Stimulated activated CD4-positive, alpha-beta T cell treated with anti-CD3 and anti-CD28 coated beads, Interleukin-15, amount 100 ng/mL, for 48 hours (primary cell): ENCODE measurements at places on chromosomes 16 and 17.

DNA sequence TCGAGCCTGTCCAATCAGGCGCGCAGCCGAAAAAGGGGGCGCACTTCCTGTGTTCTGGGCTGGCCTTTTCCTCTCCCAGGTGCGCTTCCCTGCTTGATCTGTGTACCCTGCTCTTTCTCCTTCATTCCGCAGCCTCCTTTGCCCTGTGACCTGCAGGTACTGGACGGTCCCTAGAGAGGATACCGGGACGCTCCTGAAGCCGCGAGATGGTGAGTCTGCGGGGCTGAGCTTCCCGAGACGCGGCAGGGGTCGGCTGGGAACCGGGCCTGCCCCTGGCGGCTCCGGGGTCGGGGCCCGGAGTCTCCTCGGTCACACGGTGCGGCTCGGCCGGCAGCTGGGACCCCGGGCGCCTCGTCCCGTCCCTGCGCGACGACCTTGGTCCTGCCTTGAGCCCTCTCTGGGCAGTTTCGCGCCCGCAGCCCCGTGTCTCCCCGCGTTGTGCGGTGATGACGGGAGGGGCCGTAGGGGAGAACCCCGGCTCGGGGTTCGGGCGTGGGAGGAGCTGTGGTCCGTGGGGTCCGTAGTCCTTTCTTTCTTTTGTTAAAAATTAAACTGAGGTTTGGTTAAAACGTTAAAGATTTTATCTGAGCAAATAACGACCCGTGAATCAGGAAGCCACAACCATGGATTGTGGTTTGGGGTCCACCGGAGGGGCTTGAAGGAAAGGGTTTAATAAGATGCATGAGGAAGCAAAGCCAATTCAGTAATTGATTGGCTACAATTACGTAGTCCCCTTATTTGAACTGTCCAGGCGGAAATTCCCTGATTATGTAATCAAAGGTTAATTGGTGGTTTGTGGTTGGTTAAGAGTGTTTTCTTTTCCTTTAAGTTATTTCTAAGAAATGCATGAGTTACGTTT is 172.8 kb upstream of the ZNF267 start:
- DNase-seq: peak; percentile 84

- DNase-seq: no peak
Measured at GRCh38 chr17:6163612-6164333, 93.6 kb downstream of the WSCD1 start.

GRCh38 chr17:10151667-10152496 is 46.5 kb downstream of the GAS7 start:
- DNase-seq: no peak

DNA sequence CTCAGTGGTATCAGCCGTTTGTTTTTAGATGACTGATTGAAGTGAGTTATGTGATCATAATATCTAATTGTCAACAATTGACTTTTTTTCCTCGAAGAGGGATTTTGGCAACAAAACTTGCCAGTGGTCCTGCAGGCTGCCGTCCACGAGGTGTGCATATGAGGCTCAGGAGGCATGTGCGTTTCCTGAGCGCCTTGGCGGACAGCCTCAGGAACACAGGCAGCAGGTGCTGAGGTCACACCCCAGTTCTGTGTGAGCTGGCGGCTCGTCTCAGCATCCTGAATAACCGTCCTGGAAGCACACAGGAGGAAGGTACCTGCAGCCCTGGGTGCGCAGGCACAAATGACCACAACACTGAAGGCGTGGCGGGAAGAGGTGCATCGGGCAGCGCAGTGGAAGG is 11.7 kb downstream of the SPG7 start:
- no peak for DNase-seq

- no peak for DNase-seq
Measured at GRCh38 chr17:28983286-28984230, 22.3 kb downstream of the SEZ6 start.

- no peak for DNase-seq
Measured at GRCh38 chr16:79592186-79592585, 8.4 kb downstream of the MAF start.

DNA sequence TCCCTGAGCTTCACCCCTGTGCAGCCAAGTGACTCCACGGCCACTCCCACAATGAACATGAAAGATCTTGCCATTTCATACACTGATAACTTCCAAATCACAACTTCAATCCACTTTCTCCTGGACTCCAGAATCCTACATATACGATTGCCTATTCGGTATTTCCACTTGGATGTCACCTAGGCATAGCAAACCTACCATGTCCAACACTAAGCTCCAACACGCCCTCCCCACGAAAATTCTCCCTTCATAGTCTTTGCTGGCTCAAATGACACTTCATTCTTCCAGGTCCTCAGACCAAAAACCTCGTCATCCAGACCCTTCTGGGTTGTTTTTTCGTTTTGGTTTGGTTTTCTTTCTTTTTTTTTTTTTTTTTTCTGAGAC is 1.9 kb downstream of the GLTPD2 start:
- no peak for DNase-seq

GRCh38 chr17:18960241-18960665 is 8.3 kb downstream of the SLC5A10 start:
- no peak for DNase-seq

GRCh38 chr17:55402374-55402773 is 19.3 kb downstream of the MMD start:
- no peak for DNase-seq

GRCh38 chr16:23384878-23385277 is 68.1 kb downstream of the COG7 start:
- no peak for DNase-seq

GRCh38 chr16:68605746-68606145 is 39.4 kb upstream of the CDH3 start:
- DNase-seq: no peak

GRCh38 chr16:12531937-12532336 is 271.8 kb downstream of the CPPED1 start:
- DNase-seq: no peak

- peak; percentile 72 for DNase-seq
Measured at GRCh38 chr16:88650749-88651275, at the start of gene CYBA. TSS of gene CYBA (minus strand) at chr16:88651053. CDS start at chr16:88651013, 40 bp downstream.

DNA sequence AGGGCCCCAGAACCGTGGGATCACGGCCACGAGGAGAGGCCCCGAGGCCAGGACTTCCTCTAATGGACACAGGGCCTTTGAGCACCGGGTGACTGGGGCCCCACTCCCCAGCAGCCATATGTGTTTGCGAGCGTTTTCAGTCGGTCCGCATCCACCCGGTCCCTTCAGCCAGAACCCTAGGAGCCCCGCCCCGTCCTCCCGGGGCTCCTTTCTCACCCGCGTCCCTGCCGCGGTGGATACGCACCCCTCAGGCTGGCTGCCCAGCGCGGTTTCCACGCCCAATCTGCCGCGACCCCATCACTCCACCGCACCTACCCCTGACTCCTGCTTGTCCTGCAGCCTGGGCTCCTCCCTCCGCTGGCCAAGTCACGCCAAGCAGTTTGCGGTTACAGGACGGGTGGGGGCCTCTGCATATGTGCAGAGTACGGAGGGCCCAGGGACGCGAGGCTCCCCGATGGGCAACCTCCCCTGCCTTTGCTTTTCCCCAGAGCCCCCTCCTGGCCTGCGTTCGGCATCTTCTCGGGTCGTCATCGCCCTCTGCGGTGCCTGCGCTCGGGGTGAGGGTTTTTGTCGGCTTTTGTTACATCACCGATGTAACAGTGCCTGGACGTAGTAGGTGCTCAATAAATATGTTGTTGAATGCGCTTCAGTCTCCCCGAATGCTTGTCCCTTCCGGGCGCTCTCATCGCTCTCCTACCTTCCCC is 1.0 kb upstream of the TTYH2 start:
- no peak for DNase-seq

- peak; percentile 67 for DNase-seq
Measured at GRCh38 chr17:80761110-80761871, 216.7 kb downstream of the RPTOR start.

DNA sequence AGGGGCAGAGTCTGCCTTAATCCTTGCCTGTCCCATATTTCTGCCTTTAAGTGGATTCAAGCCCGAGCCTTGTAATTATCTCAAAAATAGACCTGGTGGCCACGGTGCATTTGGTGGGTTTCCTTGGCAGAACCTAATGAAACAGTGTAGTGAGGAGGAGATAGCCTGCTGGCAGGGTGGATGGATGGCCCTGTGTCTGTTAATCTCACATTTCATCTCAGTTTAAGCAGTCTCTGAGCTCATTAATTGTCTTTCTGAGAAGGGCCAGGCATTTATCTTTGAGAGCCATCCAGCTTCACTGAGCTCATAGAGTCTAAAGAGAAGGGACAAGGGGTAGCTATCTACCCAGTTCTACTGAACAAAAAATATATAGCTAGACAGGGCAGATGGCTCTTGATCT is 364.0 kb upstream of the EEF2KMT start:
- DNase-seq: no peak

DNA sequence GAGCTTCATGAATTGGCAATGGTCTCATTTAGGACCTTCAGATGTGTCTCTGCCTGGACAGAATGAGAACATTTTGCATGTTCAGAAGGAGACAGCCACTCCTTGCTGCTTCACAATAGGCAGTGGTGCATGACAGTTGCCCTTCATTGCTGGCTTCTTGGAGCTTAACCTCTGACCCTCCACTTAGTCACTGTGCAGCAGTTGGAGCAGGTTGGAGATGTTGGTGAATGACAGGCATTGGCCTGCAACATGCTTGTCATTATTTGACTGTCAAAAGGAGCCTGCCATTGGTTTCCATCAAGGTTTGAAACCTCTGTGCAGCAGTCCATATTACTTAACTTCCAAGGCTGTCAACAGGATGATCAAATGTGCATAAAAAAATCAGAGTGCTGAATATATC is 22.7 kb downstream of the FTO start:
- DNase-seq: no peak

- no peak for DNase-seq
Measured at GRCh38 chr17:79339321-79339720, 264.7 kb downstream of the ENGASE start.

- DNase-seq: no peak
Measured at GRCh38 chr16:83954577-83955016, 1.6 kb downstream of the OSGIN1 start.

GRCh38 chr17:12940699-12941098 is 77.1 kb downstream of the ELAC2 start:
- DNase-seq: no peak

DNA sequence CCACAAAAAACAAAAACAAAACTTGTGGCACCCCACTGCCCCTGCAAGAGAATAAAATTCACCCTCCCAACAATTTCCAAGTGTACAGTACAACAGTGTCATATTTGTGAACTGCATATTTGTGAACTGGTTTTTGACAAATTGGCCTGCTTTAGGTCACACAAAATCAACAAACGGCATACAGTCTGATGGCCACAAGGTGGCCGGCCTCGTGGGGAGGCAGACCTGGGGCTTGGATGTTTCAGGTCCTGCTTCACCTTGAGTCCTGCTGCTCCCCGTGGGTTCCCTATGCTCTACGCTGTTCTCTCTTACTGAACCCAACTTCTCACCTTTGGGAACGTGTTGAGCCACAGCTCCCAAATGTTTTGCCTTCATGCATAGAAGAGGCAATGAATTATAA is 102.2 kb downstream of the CDK5R1 start:
- DNase-seq: no peak

DNA sequence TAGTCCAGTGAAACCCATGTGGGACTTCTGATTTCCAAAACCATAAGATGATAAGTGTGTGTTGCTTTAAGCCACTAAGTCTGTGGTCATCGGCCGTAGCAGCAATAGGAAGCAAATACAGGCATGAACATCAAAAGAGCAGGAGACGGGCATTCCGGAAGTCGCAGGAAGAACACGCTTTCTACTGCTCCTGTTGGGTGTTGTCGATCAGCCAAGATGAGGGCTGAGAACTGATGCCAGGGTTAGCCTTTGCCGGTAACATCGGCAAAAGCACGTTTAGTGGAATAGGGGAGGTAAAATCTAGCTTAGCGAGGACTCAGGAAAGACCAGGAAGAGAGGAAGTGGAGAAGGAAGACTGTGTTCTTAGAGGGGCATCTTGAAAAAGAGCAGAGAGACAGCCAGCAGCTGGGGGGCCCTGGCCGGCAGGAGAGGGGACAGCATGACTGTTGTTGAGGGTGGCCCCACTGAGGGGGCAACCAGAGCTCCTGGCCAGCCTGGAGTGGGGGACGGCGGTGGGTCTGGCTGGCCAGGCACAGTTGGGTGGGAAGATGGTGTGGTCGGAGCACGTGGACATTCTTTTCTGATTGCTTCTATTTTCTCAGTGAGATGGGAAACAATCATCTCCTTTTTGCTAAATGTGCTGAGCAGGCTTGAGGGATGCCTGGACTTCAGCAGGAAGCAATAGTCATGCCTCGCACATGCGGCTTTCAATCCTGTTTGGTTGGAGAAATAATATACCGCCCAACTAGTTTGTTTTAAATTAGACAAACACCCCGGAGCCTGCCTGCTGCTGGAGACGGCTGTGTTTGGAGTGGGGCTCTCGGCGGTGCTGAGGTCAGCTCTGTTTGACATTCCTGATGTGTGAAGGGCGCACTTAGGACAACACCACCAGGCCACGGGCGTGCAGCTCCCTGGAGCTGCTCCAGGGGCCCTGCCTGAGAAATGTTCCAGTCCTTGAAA is 109.9 kb downstream of the METRNL start:
- DNase-seq: no peak

DNA sequence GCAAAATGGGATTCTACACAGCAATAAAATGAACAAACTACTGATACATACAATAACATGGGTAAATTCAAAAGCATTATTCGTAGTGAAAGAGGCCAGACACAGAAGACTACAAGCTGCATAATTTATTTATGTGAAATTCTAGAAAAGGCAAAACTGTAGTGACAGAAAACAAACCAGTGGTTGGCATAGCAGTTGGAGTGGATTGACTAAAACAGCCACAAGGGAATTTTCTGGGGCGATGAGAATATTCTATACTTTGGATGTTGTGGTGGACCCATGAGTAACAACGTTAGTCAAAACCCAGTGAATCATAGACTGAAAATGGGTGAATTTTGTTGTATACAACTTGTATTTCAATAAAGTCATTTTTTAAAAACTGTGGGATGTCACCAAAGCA is 63.2 kb upstream of the RPL38 start:
- DNase-seq: no peak

GRCh38 chr16:11145819-11146211 is 110.2 kb downstream of the SOCS1 start:
- no peak for DNase-seq
